Amygdala (tissue), 56 donors: ENCODE measurements at places on chromosomes 3 and 15.

- DNase-seq, result no peak
Measured at GRCh38 chr15:101295607-101296161, 636 bp upstream of the SNRPA1 start.

DNA sequence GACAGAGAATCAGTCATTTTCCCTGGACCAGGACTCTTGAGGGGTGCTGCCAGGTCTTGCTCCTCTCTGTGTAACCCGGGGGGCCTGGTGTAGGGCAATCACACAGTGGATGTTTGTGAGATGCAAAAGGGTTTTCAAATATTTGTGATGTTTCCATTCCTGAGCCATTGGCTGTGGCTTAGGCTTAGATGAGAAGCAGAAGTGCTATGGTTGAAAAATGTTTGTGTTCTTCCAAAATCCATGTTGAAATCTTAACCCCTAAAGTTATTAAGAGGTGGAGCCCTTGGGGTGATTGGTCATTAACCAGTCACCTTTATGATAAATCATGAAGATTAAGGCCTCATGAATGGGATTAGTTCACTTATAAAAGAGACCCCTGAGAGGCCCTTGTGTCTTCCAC is 36.5 kb downstream of the CORO2B start:
- no peak for DNase-seq

GRCh38 chr3:193874512-193874911 is 261.4 kb upstream of the HES1 start:
- no peak for DNase-seq

GRCh38 chr3:142947799-142948575 is 15.5 kb downstream of the PAQR9 start:
- no peak for DNase-seq

DNA sequence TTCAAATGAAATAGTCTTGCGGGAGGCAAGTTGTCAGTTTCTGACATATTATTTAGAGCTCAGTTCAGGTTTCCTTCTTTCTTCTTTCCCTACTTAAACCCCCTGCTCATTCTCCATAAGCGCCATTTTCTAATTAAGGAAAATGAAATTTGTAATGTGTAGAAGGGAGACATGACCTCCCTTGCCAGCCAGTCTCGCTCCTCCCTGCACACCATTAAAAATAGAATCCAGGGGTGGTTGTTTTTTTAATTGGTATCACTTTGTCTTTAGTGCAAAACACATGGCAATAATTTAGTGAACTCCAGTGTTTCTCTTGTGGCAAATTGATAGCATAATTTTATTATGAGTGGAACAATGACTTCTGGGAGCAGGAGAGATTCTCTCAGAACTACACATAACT is 160.1 kb downstream of the MEIS2 start:
- DNase-seq, result no peak

DNA sequence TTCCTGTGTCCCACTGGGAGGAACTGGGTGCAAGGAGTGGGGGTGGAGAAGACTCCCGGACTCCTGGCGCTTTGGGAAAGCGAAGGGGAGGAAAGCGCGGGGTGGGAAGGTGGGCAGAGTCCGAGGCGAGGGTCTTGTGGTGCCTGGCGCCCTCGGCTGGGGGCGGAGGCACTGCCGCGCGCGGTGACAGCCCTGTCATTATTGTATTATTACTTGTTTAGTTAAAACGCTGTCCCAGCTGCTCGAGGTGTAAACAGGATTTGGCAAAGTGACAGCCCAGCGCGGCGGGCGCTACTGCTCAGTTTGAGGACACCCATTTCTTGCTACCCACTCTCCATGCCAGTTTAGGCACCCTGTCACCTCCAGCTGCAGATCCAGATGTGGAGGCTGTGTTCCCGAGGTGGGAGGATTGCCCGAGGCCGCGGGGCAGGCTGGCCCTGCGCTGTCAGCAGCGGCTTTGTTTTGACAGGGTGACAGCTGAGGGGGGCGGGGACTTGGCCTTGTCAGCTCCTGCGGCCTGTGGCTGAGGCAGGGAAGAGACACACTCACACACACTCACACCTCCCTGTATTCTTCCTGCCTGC is 1.0 kb downstream of the KAT2B start:
- peak; percentile 94 for DNase-seq

- DNase-seq, result no peak
Measured at GRCh38 chr3:127040216-127040615, 57.3 kb downstream of the PLXNA1 start.

DNA sequence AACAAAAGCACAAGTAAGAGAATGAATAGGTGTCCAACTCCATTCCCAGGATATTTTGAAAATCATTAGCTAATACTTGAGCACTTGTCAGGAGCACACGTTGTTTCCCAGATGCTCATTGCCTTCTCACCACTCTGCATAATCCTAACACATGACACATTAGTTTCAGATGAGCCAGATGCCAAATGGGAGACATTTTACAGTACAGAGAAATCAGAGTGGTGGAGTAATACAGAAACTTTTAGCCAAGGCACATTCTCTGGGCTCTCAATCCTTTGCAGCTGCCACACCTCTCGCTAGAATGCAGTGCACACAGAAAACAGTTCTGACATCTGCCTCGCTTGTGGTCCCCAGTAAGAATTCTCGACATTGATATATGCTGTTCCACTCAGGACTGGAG is 76.6 kb downstream of the P3H2 start:
- no peak for DNase-seq

DNA sequence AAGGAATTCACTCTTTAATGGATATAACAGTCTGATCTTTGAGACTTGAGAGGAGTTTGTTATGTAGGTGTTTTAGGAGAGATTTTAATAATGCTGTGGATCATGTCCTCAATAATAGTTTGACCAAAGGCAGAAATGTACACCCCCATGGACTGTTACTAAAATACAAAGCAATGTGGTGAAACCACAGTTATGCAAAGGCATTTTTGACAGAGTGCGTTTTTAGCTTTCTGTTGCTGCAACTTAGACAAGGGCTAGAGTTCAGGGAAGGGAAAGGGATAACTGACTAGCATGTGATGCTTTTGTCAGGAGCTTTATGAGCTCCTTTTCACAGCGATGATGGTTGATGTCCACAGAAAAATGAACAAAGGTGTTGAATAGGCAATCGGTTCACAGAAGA is 3.6 kb upstream of the STARD5 start:
- no peak for DNase-seq

DNA sequence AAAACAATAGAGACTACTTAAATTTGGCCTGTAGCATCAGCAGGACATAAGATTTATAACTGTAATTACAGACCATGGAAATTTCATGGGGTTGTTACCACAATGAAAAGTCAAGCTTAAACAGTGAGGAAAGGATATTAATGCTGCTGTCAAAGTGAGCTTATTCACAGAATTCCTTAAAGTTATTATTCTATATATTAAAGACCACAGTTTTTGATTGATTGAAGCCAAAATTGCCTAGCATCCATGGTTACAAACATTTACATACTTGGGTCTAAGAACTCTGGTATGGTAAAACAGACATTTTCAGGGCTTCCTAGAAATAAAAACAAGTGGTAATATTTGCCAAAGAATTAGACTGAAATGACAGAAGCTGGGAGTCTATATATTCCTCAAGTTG is 248.6 kb downstream of the ATP8B4 start:
- DNase-seq, result no peak

DNA sequence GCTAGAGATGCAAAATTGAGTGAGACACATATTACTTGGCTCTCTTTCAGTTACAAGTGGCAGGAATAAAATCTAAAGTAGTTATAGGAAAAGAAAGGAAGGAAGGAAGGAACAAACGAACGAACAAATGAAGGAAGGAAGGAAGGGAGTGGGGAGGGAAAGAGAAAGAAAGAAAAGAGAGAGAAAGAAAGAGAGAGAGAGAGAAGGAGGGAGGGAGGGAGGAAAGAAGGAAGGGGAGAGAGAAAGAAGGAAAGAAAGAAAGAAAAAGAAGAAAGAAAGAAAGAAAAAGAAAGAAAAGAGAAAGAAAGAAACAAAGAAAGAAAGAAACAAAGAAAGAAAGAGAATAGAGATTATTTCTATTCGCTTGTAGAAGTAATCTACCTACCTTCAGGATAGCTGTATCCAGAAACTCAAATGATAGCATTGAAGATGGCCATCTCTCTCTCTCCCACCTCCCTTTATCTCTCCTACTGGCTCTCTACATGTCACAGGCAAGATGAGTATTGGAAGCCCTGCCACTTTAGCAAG is 229.7 kb upstream of the TLE3 start:
- DNase-seq, result no peak

DNA sequence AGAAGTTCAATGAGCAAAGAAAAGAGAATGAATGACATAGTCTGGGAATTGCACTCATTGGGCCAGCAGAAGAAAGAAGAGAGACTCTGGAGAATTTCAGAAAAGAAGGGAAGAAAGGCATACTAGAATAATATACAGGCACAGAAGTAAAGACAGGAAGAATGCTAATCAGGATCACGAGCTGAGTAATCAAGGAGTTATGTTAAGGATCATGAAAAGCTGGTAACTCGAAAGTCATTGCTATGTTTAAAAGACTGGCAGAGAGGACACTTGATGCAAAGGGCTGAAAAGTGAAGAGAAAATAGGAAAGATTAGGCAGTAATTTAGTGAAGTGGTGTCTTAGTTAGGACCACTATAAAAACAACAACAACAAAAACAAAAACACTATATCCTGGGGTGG is 284.1 kb downstream of the ZBBX start:
- no peak for DNase-seq

- DNase-seq, result no peak
Measured at GRCh38 chr3:76826861-76827260, 213.0 kb upstream of the ROBO2 start.

- DNase-seq, result no peak
Measured at GRCh38 chr3:157092230-157092629, 67.7 kb downstream of the CCNL1 start.

DNA sequence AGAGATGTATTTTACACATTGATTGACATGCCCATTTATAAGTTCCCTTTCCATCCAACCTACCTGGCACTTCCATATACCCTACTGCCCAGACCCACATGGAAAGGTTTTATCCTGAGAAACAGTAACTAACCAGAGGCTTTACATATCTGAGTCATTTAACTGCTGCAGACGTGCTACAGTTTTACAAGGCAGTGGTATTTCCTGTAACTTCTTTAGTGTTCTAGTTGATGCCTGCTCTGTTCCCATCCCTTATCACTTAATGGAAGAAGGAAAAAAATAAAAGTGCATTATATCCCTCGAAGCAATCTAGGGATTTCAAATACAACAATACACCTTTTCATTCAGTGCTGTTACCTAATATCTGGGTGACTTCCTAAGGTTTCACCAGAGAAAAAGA is 107.1 kb downstream of the TMCO5A start:
- no peak for DNase-seq

DNA sequence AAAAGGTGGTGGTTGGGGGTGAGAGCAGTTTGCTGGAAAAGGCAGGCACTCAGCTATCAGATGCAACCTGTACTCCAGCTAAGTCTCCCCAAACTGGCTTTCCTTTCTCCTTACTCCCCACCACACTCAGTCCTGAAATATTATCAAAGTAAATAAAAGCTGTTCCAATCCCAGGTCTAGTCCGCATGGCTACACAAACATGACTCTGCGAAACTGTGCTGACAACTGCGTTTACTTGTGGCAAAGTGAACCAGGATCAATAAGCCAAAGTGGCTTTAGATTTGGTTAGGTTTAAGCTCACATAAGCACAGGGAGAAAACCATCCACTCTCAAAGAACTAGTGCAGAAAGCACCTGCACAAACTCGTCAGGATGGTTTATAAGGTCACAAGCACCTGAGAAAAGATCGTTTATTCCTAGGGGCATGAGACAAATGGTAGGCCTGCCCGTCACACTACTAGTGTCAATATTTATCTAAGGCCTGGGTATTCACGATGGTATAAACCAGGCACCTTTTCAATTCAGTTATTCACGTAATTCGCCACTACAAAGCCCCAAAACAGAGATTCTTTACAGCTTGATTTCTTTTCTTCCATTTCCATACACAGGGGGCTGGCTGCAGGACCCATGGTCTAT is 25.3 kb downstream of the LRIG1 start:
- no peak for DNase-seq

DNA sequence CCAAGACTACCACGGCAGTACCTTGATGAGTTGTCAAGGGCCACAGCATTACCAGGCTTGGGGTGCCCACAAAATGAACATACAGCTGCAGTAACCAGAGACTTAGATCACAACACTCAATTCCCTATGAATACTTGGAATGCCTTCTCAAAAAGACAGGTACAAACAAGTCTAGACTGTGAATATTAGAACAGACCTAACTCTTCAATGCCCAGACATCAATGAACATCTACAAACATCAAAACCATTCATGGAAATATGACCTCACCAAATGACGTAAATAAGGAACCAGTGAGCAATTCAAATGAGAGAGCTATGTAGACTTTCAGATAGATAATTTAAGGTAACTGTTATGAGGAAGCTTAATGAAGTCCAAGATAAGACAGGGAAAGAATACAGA is 185.1 kb upstream of the POU1F1 start:
- DNase-seq, result no peak

DNA sequence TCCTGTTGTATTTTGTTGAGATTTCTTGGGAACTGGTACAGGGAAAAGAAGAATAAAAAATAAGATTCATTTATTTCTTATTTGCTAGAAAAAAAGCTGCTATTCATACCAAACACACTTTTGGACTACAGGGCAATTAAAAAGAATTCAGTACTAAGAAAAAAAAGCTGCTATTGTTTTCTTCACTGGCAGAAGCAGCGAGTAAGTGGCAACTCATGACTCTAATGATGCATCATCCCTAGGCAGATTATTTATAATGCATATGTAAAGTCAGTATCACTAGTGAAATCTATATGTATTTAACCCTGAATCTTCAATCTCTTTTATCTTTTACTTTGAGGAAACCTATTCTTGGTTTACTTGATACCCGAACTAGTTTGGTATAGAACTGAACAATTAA is 15.2 kb downstream of the PFN2 start:
- no peak for DNase-seq

- DNase-seq, result no peak
Measured at GRCh38 chr15:90042766-90043529, 41.8 kb downstream of the ZNF710 start.

GRCh38 chr15:66679657-66680108 is 22.4 kb upstream of the SMAD6 start:
- no peak for DNase-seq

DNA sequence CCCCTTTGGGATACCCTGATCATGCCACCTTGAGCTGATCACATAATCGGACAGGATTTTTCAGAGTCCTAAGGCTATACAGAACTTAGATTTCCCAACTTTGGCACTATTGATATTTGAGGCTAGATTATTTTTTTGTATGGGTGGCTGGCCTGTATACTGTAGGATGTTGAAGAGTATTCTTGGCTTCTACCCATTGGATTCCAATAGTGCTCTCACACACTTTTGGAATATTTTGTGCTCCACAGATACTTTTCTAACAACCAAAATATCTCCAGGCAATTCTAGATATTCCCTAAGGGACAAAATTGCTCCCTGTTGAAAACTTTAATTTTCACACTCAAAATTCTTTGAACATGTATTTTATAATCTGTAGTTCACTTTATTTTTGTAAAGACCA is 125.1 kb downstream of the ABI3BP start:
- DNase-seq, result no peak

GRCh38 chr15:31197497-31198414 is 96.2 kb upstream of the TRPM1 start:
- DNase-seq, result no peak
